Left kidney (tissue), 8 donors: ENCODE measurements at places on chromosomes 7 and 10. TPM values are rescaled to one million over a fixed set of nuclear protein-coding genes. Genes with fewer than 3 reads are reported as not detected.

PLAC9 gene
- polyA plus RNA-seq: 14.6 TPM

FRMPD2 gene
- polyA plus RNA-seq: 0.63 TPM

DNA sequence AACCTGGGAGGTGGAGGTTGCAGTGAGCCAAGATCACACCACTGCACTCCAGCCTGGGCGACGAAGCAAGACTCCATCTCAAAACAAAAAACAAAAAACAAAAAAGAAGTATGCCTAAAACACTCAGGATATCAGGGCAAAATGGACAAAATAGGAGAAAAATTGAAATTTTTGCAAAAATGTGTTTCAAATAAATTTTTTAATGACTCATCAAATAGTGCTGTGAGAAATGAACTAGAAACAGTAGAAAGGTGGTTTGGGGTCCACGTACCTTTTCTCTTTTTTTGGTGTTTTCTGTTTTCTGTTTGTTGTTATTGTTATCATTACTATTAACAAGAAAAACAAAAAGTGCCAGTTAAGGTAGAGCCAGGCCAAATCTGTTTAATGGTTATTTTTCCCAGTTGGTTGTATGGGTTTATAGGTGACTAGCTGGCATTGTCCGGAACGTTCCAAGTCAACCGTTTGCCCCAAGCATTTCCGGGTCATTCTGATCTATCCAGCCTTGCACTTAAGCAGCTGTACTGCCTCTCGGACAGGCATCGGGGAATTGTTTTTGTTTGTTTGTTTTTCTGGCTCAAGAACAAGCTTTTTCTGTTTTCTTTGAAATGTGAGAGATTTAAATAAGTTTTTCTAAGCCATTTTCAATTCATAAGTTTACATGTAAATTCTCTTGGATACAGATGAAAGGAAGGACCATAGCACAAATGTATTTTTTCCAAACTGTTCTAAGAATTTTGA lies 157.0 kb upstream of the NEBL start:
- DNase-seq: no peak

NME8 gene
- polyA plus RNA-seq: not detected

DTX2 gene
- polyA plus RNA-seq: 6.8 TPM

GRCh38 chr7:80089366-80089765 lies 45.3 kb upstream of the GNAI1 start:
- no peak for DNase-seq

DNA sequence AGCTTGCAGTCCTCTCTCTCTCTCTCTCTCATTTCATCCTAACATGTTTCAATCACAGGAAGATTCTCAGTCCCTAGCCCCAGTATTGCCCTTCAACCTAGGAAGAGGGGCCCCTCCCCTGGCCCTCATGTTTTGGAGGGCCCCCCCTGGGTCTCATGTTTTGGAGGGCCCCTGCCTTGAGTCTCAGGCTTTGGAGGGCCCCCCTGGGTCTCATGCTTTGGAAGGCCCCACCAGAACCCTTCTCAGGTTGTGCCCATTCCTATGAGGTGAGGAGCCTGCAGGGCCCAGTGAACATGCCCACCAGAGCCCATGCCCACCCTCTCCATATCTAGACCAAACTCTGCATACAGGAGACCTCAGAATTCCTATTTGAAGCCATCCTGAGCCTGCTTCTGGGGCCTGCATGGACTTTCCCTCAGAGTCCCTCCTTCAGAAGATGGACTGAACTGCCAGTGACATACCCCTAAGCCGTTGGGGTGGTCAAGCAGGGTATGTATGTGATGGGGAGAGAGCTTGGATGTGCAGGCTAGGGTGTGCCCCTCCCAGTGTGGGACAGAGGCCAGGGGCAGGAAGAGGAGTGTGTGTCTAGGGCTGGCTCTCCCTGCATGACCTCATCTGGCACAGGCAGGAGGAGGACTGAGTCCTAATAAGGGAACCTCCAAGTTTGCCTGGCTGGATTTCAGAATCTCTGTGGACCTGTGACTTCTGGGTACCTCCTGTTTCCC lies 8.1 kb upstream of the VDAC2 start:
- DNase-seq: no peak

GRCh38 chr10:6269953-6270867 lies 67.5 kb downstream of the PFKFB3 start:
- DNase-seq: no peak
